ENCODE measurements at places on chromosomes 13 and 19. TPM values are rescaled to one million over a fixed set of nuclear protein-coding genes. Genes with fewer than 3 reads are reported as not detected.

DNA sequence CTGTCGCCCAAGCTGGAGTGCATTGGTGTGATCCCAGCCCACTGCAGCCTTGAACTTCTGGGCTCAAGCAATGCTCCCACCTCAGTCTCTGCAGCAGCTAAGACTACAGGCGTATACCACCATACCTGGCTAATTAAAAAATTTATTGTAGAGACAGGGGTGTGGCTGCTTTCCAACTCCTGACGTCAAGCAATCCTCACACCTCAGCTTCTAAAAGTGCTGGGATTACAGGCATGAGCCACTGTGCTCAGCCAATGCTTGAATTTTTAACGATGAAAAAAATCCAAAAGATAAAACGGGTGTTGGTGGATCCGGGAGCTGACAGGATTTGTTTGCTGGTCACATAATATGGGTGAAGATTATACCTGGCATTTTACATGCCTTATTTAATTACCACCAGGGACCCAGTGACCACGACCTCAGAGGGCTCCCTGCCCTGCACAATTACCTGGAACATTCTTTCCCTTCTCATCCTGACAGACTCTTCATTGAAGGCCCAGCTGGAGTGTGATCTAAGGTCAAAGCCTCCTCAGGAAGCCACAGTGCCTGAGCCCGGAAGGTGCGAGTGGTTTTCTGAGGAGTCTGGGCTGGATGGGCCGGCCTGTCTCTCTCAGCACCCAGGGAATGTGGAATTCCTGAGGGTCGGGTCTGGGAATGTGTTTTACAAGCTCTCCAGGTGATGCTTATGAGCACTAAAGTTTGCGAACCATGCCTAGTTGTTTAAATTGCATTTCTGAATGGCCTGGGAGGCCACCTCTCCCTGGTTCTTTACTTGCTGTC, 193.3 kb downstream of the USP12 start:
- DNase-seq: no peak

DNA sequence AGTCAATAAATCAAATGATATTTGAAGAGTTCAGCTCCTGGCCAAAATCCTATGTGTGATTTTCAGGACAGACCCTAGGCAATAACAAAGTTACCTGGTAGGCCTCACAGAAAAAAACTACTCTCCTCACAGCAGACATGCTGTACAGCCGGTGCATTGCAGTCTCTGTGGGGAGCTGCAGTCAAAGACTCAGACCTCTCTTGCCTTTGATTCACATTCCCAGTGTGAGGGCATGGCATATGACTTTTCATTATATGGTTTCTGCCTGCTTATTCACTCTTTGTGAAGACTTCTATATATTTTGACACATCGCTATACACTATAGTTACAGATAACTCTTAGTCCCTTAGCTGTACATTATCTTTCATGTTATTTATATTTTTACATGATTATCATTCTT, 2684.3 kb upstream of the PCDH20 start:
- DNase-seq: no peak

- DNase-seq: no peak
Measured at GRCh38 chr13:98180092-98180491, 3.0 kb upstream of the RNF113B start.

The IZUMO4 gene
- 36.9 TPM for total RNA-seq

DNA sequence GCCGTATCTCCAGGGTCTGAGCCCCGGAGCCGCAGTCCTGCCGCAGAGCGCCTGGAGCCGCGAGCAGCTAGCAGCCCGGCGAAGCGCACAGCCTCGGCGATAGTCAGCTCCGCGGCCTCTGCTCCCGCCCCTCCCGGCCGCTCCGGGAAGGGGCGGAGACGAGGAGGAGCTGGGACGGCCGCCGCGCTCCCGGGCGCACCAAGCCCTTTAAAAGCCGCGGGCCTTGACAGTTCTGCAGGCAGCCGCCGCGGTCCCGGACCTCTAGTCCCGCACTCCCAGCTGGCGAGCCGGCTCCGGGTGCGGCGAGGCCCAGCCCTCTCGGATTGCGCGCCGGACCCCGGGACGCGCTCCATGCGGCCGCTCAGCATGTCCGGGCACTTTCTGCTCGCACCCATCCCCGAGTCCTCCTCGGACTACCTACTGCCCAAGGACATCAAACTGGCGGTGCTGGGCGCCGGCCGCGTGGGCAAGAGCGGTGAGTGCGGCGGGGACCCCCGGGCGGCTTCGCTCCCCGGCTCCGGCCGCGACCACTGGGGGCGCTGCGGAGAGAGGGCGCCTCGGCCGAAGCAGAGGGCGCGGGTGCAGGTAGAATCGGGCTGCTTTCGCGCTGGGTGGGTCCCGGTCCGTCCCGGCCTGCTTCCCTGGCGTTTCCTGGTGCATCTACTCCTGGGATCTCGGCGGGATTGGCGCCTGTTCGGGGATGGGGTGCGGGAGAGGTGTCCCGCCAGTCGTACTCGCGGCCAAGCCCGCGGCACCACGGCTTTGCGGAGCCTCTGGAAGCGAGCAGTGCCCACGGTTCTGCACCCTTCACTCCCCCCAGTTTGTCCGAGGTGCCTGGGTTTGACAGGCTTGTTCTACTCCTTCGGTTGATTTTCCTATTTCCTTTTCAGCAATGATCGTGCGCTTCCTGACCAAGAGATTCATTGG, at the start of gene RASL11A:
Gene RASL11A (plus strand): TSS at position 237 of the 927 bp plus-strand sequence. CDS start 115 bp downstream, at position 352.
- peak; percentile 86 for DNase-seq

GRCh38 chr13:98853771-98854221, 101.3 kb upstream of the SLC15A1 start:
- DNase-seq: peak; percentile 90

The MIA gene
- 1.1 TPM for total RNA-seq
